ENCODE measurements at places on chromosomes 1 and 21.

DNA sequence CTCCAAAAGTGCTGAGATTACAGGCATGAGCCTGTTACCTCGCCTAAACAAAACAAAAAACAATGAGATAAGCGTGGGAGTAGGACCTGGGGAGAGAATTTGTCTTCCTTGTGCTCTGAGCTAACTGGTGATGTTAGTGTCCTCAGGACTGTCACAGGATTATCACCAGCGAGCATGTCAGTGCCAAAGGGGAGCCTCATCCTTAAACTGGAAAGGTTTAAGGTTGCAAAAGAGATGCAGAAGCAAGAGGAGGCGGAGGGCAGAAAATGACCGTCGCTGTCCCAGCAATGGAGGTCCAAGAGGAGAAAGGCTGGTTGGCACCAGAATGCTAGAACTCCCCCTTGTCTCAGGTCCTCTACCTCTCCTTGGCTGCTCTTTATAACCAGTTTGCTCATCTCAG lies 3.9 kb downstream of the SYPL2 start:
- no peak for DNase-seq

- no peak for DNase-seq
Observed at GRCh38 chr1:56929492-56929891, 36.3 kb downstream of the C8B start.

DNA sequence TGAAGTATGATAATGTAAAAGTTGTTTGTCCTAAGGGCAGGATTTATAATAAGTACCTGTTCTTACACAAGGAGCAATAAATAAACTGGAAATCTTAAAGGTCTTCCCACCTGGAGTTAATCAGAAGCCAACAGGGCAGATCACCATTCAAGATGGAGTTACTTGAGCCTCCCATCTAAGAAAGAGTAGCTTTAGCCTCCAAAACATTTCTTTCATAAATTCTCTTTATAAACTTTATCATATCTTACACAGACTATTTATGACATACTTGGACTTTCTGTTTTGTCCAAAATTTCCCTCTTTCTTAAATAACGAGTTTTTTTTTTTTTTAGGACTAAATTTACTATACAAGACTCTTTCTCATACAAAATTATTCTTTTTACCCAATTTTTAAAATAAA lies 18.5 kb downstream of the OR2T1 start:
- DNase-seq = no peak

DNA sequence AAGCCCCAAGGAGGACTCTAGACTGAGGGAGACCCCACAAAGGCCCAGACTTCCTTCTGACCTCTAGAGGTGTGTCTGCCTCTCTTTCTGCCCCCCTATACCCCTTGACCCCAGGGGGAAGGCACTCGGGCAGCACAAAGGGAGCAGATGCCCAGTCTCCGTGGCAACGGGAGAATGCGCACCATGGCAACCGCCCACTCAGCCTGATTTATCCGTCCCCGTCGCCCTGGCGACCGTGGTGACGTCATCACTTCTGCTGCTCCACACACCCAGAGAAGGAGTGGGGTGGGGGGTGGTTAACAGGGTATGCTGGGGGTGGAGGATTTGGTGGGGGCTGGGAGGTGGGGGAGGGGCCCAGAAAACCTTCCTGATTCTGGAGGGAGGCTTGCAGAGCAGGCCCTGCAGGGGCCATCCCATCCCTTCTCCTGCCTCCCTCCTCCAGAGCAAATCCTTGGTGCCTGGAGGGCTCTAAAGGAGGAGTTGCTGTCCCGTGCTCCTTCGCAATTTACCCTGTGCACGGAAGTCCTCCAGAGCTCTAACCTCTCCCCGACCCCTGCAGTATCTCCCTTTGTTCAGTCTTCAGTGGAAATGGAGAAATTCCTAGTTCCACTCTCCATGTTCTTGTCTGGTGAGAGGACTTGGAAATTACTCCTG lies 6.3 kb downstream of the CELF3 start:
- no peak for DNase-seq

DNA sequence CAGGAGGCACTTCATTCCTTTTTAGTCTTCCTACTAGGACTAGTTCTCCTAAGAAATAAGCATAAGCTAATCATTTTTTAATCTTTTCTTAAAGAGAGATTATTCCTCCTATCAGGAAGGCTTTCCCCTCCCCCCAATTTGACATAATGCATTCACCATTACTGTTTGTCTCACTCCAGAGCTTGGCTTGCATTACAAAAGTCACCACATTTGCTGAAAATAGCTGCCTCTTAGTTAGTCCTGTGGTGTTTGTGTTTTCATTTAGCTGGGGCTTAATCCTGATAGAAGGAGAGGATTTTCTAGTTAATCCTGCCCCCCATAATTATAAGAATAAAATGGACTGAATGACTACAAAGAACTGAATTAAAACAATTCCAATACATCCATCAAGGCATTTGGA lies 307.1 kb upstream of the RRP15 start:
- DNase-seq = no peak

- DNase-seq = no peak
Observed at GRCh38 chr21:45256021-45256911, 31.4 kb downstream of the POFUT2 start.

- DNase-seq = no peak
Observed at GRCh38 chr1:4736254-4736653, 81.8 kb downstream of the AJAP1 start.

DNA sequence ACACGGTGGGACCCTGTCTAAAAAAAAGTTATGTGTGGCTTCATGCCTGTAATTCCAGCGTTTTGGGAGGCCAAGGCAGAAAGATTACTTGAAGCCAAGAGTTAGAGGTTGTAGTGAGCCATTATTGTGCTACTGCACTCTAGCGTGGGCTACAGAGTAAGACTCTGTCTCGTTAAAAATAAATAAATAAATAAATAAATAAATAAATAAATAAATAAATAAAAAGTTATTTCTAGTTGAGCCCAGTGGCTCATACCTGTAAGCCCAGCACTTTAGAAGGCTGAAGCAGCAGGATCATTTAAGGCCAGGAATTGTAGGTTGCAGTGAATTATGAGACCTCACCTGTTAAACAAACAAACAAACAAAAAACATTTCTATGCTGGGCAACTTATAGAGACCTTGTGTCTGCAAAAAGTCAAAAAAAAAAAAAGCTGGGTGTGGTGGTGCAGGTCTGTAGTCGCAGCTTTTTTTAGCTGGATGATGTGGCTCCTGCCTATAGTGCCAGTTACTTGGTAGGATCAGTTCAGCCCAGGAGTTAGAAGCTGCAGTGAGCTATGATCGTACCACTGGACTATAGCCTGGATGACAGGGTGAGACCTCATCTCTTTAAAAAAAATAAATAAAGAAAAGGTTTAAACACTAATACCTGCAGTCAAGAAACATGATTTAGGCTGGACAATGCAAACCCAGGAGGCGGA lies 25.6 kb downstream of the GON4L start:
- no peak for DNase-seq

DNA sequence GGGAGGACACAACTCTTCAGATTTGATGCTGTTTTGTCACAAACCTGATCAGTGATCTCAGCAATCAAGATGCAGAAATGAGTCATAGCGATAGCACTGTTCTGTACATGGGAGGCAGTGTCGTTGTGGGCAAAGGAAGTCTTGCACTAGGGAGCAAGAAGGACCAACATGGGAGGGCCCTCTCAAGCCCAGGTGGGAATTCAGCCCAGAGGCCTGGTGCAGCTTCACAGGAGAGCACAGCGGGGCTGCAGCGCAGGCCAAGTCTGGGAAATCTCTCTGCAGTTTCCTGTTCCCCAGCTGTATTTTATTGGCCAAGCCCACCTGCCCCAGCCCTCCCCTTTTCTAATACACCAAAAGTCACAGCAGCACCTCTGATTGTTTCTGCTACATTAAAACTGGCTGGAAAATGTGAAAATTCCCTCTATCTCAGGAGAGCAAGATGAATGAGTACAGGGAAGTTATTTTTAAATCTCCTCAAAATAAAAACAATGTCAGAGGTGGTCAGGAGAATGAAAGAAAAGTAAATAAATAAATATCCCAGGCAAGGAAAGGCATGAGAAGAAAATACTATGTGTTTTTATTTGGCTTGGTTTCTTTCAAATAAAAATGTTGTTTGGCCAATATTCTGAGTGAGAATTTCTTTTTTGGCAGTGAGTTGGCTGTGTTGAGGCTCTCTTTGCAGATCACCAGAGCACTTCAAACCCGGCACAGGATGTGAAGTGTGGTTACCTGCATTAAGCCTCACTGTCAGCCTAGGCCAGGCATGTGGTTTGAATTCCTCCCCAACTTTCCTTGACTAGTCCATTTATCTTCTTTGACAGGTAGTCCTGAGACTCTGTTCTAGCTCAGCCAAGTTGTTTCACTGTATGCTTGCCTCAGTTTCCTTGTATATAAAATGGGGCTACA lies 422.1 kb downstream of the PLPP3 start:
- no peak for DNase-seq

- DNase-seq = no peak
Observed at GRCh38 chr21:31222142-31222541, 121.9 kb downstream of the TIAM1 start.

Data from NCI-H1048 (cell line).